ENCODE measurements at places on chromosomes 4 and X. TPM values are rescaled to one million over a fixed set of nuclear protein-coding genes. Genes with fewer than 3 reads are reported as not detected.

Gene ABCG2
- total RNA-seq: 26.3 TPM

Gene SLC2A9
- 8.4 TPM for total RNA-seq

Gene RRH
- 1.6 TPM for total RNA-seq

Gene GABRE
- total RNA-seq: 42.9 TPM

Gene ZNF718
- 29.5 TPM for total RNA-seq

Gene GABRB1
- not detected for total RNA-seq

Gene CNKSR2
- total RNA-seq: 7.7 TPM

Gene SASH3
- total RNA-seq: 2.8 TPM

Gene GJB1
- total RNA-seq: not detected

Gene INPP4B
- total RNA-seq: 8.0 TPM

GRCh38 chr4:2445130-2445529 is 23.8 kb upstream of the RNF4 start:
- H3K36me3 ChIP-seq: no peaks in the 10 kb centered on the region
- DNase-seq: no peak
- H3K4me1 ChIP-seq: no peaks in the 10 kb centered on the region

GRCh38 chrX:14309431-14309830 is 219.9 kb upstream of the GLRA2 start:
- DNase-seq: no peak
- H3K27me3 ChIP-seq: no peaks in the 10 kb centered on the region
- H3K27ac ChIP-seq: no peak overlapping the region
- H3K36me3 ChIP-seq: no peaks in the 10 kb centered on the region
- no peaks in the 10 kb centered on the region for H3K4me1 ChIP-seq

GRCh38 chr4:83831588-83831987 is 295.7 kb downstream of the GPAT3 start:
- no peak overlapping the region for H3K27ac ChIP-seq
- H3K36me3 ChIP-seq: no peaks in the 10 kb centered on the region
- DNase-seq: no peak

GRCh38 chr4:19727141-19727540 is 524.6 kb upstream of the SLIT2 start:
- no peaks in the 10 kb centered on the region for H3K36me3 ChIP-seq
- no peaks in the 10 kb centered on the region for H3K4me1 ChIP-seq
- H3K27ac ChIP-seq: no peak overlapping the region
- H3K4me3 ChIP-seq: no peak overlapping the region

DNA sequence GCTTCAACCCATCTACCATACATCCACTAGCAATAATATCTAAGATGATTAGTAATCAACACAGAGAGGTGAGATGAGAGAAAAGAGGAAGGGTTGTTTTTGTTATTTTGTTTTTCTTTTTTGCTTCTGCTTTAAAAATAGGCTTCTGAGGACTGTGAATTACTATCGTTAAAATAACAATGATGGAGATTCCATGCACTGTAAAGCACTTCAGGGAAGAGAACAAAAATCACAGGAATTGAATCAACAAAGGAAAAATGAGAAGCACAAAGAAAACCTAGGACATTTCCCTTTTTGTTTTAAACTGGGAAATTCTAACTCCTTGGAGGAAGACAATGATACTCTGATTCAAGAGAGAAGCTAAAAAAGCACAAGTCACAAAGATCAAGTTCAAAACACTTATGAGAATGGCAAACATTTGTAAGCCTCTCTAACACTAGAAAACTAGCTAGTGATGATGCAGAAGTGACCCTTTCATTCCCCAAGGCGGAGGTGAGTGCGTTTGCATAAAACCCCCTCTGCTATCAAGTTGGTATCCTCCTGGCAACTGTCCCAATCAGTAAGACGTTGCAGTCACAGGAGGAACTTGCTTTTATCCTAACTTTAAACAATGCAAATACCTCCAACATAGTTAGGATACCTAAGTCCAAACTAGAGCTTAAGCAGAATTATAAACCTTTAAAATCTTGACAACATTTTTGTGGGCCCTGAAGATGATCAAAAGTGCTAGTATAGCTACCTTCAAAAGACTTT is 308.5 kb downstream of the CAMK2D start:
- no peak overlapping the region for H3K4me3 ChIP-seq
- H3K27me3 ChIP-seq: no peaks in the 10 kb centered on the region
- DNase-seq: peak; percentile 11
- H3K4me1 ChIP-seq: peaks cover 10% of the 10 kb centered on the region

GRCh38 chrX:53356186-53356585 is 66.3 kb downstream of the SMC1A start:
- H3K27me3 ChIP-seq: no peaks in the 10 kb centered on the region
- no peak overlapping the region for H3K27ac ChIP-seq
- no peaks in the 10 kb centered on the region for H3K4me1 ChIP-seq
- DNase-seq: no peak
- H3K4me3 ChIP-seq: no peak overlapping the region

- no peak overlapping the region for H3K4me3 ChIP-seq
- H3K27ac ChIP-seq: no peak overlapping the region
- DNase-seq: no peak
- H3K36me3 ChIP-seq: no peaks in the 10 kb centered on the region
- no peaks in the 10 kb centered on the region for H3K27me3 ChIP-seq
Measured at GRCh38 chrX:4091046-4091760, 377.8 kb upstream of the PRKX start.

- H3K27ac ChIP-seq: no peak overlapping the region
- H3K36me3 ChIP-seq: no peaks in the 10 kb centered on the region
- no peaks in the 10 kb centered on the region for H3K27me3 ChIP-seq
- DNase-seq: no peak
Measured at GRCh38 chr4:53682908-53683307, 91.6 kb upstream of the LNX1 start.

DNA sequence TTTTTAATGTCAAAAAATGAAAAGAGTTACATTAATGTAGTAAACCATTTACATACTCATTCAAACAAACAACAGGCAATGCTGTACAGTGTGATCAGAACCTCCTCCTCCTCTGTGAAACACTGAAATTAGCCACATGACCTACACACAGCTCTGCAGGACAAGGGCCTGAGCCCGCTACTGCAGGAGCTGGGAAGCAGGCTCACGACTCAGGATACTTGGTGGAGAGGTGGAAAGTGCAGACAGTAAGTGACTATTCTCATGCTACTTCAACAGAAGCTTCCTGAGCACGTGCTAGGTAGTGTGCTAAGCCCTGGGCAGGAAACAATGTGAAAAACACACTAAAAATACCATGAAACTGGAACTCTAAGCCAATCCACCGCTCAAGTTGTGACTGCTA is 56.8 kb downstream of the TAPT1 start:
- no peak overlapping the region for H3K4me3 ChIP-seq
- H3K4me1 ChIP-seq: no peaks in the 10 kb centered on the region
- H3K36me3 ChIP-seq: peaks cover 21% of the 10 kb centered on the region
- no peak for DNase-seq

- no peaks in the 10 kb centered on the region for H3K36me3 ChIP-seq
- no peaks in the 10 kb centered on the region for H3K27me3 ChIP-seq
Measured at GRCh38 chr4:173413036-173413435, 14.1 kb upstream of the SCRG1 start.

- H3K27ac ChIP-seq: peak overlapping the region; percentile 72
- no peak overlapping the region for H3K4me3 ChIP-seq
- DNase-seq: peak; percentile 55
- H3K36me3 ChIP-seq: no peaks in the 10 kb centered on the region
- peaks cover 13% of the 10 kb centered on the region for H3K4me1 ChIP-seq
- H3K27me3 ChIP-seq: no peaks in the 10 kb centered on the region
Measured at GRCh38 chrX:107747596-107748161, 27.9 kb downstream of the TSC22D3 start.

DNA sequence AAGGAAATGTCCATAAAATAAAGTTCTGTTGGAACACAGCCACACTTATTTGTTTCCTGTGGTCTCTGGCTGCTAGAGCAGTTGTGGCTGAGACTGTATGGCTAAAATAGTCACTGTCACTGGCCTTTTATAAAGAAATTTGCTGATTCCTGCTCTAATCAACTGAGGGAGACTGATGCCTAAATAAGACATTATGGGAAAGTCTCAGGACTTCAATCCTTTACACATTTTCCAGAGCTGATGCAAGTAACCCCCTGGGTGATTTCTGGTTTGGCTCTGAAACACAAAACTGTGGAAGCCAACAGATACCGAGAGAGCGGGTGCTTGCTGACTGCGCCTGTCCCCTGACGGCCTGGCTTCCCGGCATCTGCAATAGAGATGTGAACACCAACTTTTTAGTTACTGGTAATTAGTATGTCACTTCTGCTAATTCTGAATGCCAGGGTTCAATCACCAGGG is 64.0 kb downstream of the POLR2B start:
- H3K4me3 ChIP-seq: no peak overlapping the region
- H3K27me3 ChIP-seq: no peaks in the 10 kb centered on the region
- peak overlapping the region; percentile 73 for H3K27ac ChIP-seq
- H3K4me1 ChIP-seq: no peaks in the 10 kb centered on the region
- H3K36me3 ChIP-seq: no peaks in the 10 kb centered on the region

GRCh38 chrX:149567621-149568417 is 18.1 kb upstream of the HSFX3 start:
- H3K4me3 ChIP-seq: no peak overlapping the region
- H3K27me3 ChIP-seq: no peaks in the 10 kb centered on the region
- no peak overlapping the region for H3K27ac ChIP-seq
- no peak for DNase-seq
- no peaks in the 10 kb centered on the region for H3K36me3 ChIP-seq

- H3K27me3 ChIP-seq: no peaks in the 10 kb centered on the region
- no peaks in the 10 kb centered on the region for H3K4me1 ChIP-seq
- no peak overlapping the region for H3K4me3 ChIP-seq
- H3K27ac ChIP-seq: no peak overlapping the region
- DNase-seq: no peak
Measured at GRCh38 chr4:25146076-25146475, 14.2 kb downstream of the SEPSECS start.

DNA sequence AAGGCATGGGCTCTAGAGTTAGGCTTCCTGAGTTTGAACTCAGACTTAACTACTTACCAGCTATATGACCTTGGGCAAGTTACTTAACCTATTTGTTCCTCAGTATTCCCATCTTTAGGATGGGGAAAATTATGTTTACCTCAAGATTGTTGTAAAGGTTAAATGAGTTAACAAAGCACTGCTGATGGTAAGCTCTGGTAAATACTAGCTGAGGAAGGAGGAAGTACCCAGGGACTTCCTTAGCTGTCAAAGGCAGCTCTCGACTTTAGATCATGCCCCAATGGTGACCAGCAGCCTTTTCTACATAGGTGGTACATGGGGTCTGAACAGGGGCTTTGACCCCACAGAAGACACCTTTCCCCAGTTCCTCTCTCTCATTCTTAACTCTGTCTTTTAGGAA is 20.1 kb downstream of the ATP7A start:
- no peak for DNase-seq
- H3K4me1 ChIP-seq: no peaks in the 10 kb centered on the region
- no peak overlapping the region for H3K4me3 ChIP-seq
- no peaks in the 10 kb centered on the region for H3K27me3 ChIP-seq
- no peaks in the 10 kb centered on the region for H3K36me3 ChIP-seq
- H3K27ac ChIP-seq: no peak overlapping the region

DNA sequence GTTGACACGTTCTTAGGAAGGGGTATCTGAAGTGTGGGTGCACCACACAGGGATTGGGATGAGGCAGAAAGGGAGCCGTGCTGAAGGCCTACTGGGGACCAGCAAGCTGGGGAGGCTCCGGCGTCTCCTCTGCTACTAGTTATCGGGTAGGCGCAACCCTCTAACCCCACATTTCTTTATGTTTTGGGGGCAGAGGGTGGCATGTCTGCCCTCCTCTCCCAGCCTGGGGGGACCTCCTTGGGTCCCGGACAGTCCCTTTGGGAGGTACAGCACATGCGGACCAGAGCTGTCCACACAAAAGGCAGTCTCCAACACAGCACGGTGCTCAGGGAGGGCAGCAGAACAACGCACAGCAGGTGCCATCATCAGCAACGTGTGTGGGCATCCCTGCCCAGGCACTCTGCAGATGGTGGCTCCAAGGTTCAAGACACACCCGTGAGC is 33.2 kb downstream of the WDR1 start:
- H3K4me3 ChIP-seq: no peak overlapping the region
- H3K27ac ChIP-seq: no peak overlapping the region
- no peak for DNase-seq
- H3K4me1 ChIP-seq: peaks cover 11% of the 10 kb centered on the region
- H3K27me3 ChIP-seq: no peaks in the 10 kb centered on the region

- DNase-seq: no peak
- no peak overlapping the region for H3K27ac ChIP-seq
- H3K4me1 ChIP-seq: no peaks in the 10 kb centered on the region
- H3K4me3 ChIP-seq: no peak overlapping the region
- H3K36me3 ChIP-seq: no peaks in the 10 kb centered on the region
- no peaks in the 10 kb centered on the region for H3K27me3 ChIP-seq
Measured at GRCh38 chrX:123455693-123456092, 271.6 kb downstream of the GRIA3 start.

- H3K4me1 ChIP-seq: no peaks in the 10 kb centered on the region
- no peak overlapping the region for H3K27ac ChIP-seq
- H3K4me3 ChIP-seq: no peak overlapping the region
- H3K36me3 ChIP-seq: no peaks in the 10 kb centered on the region
- DNase-seq: no peak
- H3K27me3 ChIP-seq: no peaks in the 10 kb centered on the region
Measured at GRCh38 chr4:52950226-52950625, 88.1 kb downstream of the RASL11B start.

- no peak overlapping the region for H3K4me3 ChIP-seq
- no peaks in the 10 kb centered on the region for H3K36me3 ChIP-seq
- DNase-seq: no peak
Measured at GRCh38 chr4:177964061-177964460, 521.8 kb upstream of the AGA start.

DNA sequence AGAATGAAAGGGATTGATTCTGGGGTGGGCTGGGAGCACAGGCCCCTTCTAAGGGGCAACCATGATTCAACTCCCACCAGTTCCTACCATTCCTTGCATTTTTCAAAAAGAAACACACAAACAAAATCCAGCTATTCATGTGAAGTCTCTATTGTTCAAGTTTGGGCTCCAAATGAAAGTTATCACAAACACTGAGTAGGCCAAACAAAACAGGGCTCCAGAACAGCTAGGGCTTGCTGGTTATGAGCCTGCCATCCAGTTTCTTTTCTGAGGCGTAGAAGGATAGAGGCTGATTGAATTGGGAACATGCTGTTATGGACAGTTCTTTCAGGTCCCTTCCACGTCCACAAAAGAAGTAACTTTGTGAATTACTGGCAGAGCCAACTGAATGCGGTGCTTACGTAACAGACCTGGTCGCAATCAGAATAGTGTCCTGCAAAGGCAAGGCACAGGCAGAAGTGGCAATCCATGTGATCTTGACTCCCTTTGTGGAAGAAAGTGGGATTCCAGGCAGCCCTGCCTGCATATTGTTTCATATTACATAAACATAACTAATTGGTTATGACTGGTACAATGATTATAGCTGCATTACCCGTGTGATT is 244.5 kb downstream of the SCFD2 start:
- H3K4me1 ChIP-seq: peaks cover 27% of the 10 kb centered on the region
- DNase-seq: no peak
- no peak overlapping the region for H3K4me3 ChIP-seq

DNA sequence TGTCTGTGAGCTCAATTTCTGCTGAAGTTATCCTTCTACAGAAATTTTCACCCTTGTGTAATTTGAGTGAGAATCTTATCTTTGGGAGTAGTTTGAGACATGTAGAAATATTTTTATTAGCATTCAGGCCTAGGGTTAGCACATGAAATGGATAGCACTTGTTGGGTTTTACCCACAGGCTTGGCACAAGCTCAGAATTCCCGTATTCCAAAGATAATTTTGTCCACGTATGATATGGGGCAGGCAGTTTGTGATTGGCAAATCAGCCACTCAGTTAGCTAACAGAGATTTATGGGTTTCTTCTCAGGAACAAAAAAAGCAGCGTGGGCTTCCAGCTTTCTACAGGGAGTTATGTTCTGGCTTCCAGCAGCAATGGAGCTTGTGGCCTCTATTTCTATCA is 117.9 kb upstream of the DCAF8L1 start:
- H3K36me3 ChIP-seq: no peaks in the 10 kb centered on the region

GRCh38 chr4:1015746-1016145 is 4.3 kb downstream of the FGFRL1 start:
- DNase-seq: no peak
- H3K4me3 ChIP-seq: no peak overlapping the region
- no peaks in the 10 kb centered on the region for H3K36me3 ChIP-seq
